Fibroblast of skin of right biceps (primary cell): ENCODE measurements at places on chromosomes 5 and 9.

- peak; percentile 65 for DNase-seq
Measured at GRCh38 chr9:90331826-90332575, 310.6 kb downstream of the DIRAS2 start.

- DNase-seq: peak; percentile 68
Measured at GRCh38 chr5:67577424-67577823, 380.8 kb upstream of the CD180 start.

- DNase-seq: no peak
Measured at GRCh38 chr5:150671509-150672236, 10.6 kb downstream of the MYOZ3 start.

GRCh38 chr5:95393279-95393678 is 2.1 kb downstream of the FAM81B start:
- no peak for DNase-seq

DNA sequence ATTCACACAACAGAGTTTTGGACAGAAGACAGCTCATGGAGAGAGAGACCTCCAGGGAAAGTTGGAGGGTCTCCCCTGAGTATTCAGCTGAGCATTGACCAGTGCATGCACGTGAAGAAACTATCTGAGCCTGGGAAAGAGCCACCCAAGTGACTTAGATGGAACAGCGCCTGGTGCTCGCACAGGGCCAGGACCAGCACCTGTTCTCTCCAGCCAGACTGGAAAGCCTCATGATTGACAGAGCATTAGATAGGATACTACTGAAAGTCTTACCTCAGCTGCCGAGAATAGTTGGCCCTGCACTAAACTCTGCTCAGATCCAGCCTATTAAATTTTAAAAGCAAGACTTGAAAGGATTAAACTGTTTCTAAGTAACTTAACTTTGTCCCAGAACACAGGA is 28.3 kb upstream of the NEURL1B start:
- no peak for DNase-seq

- DNase-seq: no peak
Measured at GRCh38 chr5:149767281-149767550, 37.1 kb downstream of the PPARGC1B start.

GRCh38 chr9:132334364-132334763 is 20.4 kb downstream of the SETX start:
- DNase-seq: no peak

- DNase-seq: no peak
Measured at GRCh38 chr9:123400926-123401503, 45.0 kb downstream of the CRB2 start.

DNA sequence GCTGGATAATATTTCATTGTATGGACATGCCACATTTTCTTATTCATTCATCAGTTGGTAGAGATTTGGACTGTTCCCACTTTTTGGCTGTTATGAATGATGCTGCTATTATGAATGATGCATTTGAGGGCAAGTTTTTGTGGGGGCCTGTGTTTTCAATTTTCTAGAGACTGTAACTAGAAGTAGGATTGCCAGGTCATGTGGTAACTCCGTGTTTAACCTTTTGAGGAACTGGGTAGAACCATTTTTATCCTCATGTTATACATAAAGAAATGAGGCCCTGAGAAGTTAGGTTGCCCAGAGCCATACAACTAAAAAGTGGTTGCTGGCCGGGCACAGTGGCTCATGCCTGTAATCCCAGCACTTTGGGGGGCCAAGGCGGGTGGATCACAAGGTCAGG is 22.4 kb upstream of the STRBP start:
- no peak for DNase-seq

- DNase-seq: no peak
Measured at GRCh38 chr5:137001026-137001569, 498.0 kb downstream of the SPOCK1 start.

DNA sequence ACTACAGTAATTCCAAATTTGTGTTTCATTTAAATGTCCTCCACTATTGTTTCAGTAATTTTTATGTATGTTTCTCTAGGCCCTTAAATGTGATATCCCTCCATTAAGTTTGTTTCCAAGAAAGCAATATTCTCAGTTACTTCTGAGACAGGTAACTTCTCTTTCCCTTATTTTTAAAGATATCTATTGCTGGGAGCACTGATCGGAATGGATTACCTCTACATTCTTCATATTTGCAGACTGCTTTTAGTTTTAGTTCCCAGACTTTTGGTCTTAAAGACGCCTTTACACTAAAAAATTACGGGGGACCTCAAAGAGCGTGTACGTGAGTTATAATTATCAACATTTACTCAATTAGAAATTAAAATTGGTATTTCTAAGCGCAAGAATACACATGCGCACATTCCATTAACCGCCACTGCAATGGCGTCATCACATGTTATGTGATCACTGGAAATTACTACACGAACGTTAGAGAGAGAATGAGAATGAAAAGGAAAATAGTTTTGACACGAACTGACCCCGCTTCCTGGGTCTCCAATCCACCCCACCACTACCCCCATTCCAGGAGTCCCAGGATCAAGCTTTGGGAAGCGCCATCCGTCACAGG is 519 bp upstream of the RAD50 start:
- no peak for DNase-seq

DNA sequence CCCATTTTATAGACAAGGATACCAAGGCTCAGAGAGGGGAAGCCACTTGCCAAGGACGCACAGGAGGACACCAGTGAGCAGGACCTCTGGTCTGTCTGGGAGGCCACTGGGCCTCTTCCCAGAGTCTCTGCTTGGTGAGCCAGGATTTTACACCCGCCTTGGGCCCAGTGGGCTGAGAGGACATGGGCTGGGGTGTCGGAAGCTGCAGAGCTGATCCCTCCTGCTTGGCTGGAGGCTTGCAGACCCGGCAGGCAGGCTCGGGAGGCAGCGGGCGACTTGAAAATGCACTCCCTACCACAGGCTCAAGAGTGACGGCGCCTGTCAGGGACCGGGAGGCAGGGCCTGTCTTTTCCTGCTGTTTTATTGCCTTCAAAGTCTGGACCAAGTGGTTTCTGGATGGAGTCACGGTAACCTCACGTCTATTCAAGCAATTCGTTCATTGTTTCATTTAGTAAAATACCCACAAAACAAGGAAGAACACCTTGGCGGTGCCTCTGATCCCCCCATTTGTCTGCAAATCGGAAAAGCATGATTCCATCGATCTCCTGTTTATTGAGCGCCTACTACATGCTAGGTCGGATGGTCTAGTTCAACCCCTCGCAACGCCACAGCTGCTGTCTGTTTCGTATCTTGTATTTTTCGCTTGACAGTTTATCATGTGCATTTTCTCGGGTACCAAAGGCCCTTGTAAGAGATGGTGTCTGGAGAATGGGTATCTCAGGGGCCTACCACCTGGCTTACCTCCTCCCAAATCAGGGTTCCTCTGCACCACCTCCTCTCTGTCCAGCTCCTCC is 108.1 kb upstream of the IER5L start:
- no peak for DNase-seq

GRCh38 chr9:76203373-76203772 is 190.9 kb downstream of the RFK start:
- DNase-seq: no peak

GRCh38 chr5:132198571-132198970 is 29.1 kb downstream of the P4HA2 start:
- no peak for DNase-seq

GRCh38 chr9:88187631-88188030 is 49.4 kb upstream of the SPATA31C2 start:
- DNase-seq: peak; percentile 37

- DNase-seq: no peak
Measured at GRCh38 chr9:131270171-131271015, 5.9 kb downstream of the FAM78A start.

GRCh38 chr9:82367929-82368328 is 379.4 kb downstream of the SPATA31D1 start:
- no peak for DNase-seq

GRCh38 chr5:443239-444151 is 519 bp downstream of the EXOC3 start:
- no peak for DNase-seq
